ENCODE measurements at places on chromosomes 6 and 20.

DNA sequence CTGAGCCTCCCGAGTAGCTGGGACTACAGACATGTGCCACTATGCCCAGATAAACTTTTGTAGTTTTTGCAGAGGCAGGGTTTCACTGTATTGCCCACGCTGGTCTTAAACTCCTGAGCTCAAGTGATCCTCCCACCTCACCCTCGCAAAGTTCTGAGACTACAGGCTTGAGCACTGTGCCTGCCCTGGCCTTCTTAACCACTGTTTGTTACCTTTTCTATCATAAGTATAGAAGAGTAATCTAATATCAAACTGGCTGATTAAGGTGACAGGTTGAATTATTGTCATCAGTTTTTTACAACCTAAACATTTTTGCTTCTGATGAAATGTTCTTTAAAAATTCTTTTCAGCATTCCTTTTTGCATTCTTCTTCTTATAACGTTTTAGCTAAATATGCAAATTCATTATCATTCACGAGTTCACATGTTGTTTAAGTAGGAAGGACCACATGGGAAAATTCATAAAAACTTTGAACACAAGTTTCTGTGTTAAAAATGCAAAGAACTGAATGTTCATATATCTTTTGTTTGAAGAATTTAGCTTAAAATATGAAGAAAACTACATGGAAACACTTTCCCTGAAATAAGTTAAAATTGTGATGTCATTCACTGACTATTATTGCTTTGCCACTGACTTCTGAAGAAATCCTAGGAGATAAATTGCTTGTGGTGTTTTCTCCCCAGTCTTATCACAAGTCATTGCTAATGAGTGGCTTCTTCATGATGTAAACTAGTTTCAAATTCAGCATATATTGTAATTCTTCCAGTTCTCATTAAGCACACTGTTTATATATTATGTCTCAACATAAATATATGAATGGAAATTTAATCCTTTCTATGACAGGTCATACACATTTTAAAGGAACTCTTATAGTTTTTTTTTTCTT is 106.7 kb downstream of the ADGRB3 start:
- DNase-seq: no peak

- DNase-seq: no peak
These were observed 334.8 kb upstream of the MANEA start for GRCh38 chr6:95242560-95242959.

- DNase-seq: no peak
These were observed 196.9 kb upstream of the SLC24A3 start for GRCh38 chr20:19015351-19016139.

DNA sequence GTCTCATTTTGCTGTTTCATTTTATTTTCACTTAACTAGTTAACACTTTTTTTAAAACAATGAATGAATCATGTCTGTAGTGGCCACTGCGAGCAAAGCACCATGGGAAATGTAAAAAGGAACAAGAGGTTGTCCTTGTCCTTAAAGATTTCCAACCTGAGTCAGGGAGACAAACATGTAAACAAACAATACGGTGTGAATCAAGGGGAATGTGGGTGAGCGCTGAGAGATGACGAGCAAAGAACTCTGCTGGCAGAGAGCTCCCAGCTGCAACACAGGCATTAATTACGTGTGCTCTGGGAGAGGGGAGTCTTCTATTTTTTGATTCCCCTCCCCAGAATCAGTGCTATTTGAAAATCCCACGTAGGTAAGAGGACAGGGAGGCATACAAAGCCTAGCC is 84.3 kb downstream of the ATXN1 start:
- DNase-seq: peak; percentile 80

DNA sequence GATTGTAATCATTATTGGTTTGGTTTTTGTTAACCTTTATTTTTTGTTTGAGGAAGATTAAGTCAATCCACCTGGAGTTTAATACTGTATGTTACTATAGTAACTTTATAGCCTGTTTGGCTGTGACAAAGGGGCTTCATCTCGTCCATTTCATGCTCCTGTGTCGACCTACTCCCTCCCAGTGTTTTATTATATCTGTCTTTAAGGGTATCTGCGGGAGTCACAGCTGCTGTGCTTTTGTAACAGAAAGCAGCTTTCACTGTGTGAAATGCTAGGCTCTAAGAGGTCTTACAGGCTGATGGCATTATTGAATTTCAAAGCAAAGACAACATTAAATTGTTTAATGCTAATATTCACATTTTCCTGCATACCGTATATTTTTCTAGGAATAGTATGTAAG is 698.0 kb upstream of the POU3F2 start:
- DNase-seq: no peak

GRCh38 chr6:37822851-37823682 is 3.5 kb downstream of the ZFAND3 start:
- DNase-seq: peak; percentile 89

- DNase-seq: no peak
These were observed 66.5 kb upstream of the ADGRG6 start for GRCh38 chr6:142235272-142235671.

DNA sequence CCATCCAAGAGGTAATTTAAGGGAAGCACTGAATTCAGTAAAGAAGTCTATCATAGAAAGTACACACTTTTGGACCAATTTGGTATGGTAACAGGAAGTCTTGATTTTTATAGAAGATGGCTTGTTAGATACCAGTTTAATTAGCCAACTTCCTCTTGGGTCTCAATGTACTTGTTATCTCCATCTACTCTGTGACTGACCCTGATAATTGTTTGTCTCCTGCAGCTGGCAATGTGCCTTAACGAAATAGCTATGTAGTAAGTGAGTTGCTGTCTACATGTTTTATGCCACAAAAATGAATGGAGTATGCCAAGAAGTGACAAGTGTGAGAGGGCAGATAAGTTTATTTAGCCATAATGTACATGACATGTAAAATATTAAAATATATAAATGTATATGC is 410.5 kb upstream of the MAN1A1 start:
- no peak for DNase-seq

- DNase-seq: no peak
These were observed 100.1 kb downstream of the CDC5L start for GRCh38 chr6:44487586-44487985.

DNA sequence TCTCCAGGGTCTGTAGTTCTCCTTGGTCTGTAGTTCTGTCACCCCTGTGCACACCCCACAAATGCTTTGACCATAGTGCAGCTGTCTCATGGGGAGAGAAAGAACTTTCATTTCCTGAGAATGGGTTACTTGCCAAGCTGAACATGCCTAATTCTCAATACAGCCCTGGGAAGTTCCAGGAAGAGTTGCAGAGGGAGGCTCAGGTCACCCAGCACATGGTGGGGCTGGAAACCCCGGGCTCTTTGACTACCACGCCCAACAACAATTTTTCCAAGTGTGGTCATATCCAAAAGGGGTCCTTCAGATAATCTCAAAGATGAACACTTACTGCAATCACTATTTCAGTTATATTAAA is 2.2 kb upstream of the PTPRA start:
- DNase-seq: no peak

DNA sequence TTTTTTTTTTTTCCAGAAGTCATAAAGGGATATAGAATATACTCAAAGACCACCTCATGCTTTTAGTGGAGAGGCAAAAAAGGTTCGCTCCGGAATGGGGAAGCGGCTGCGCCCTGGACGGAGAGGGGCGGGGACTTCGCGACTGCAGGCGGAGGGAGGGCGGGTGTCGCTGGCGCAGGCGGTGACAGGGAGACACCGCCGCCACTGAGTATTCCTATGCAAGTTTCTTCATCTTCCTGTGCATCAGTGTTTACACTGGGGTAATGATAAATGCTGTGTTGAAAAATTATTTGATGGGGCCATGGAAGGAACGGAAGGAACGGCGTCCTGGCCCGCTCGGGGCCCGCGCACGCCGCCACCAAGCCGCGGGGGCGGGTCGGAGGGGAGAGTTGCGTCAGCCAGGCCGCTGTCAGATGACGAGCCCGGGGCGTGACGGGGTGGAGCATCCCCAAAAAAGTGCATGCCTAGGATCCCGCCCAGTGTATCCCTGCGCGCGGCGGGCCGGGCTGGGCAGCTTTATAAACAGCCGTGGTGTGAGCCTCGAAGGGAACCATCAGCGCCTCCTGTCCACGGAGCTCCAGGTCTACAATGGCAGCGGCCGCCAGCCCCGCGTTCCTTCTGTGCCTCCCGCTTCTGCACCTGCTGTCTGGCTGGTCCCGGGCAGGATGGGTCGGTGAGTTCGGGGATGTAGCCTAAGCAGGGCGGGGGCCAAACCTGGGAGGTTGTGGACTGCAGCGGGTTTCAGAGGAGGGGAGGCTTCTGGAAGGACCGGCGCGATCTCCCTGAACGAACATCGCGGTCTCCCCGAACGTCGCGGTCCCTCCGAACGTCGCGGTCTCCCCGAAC is at the start of gene ULBP1:
TSS of gene ULBP1 (plus strand) at position 482 of the 846 bp plus-strand sequence. CDS start at position 589, 107 bp downstream.
- DNase-seq: peak; percentile 89

DNA sequence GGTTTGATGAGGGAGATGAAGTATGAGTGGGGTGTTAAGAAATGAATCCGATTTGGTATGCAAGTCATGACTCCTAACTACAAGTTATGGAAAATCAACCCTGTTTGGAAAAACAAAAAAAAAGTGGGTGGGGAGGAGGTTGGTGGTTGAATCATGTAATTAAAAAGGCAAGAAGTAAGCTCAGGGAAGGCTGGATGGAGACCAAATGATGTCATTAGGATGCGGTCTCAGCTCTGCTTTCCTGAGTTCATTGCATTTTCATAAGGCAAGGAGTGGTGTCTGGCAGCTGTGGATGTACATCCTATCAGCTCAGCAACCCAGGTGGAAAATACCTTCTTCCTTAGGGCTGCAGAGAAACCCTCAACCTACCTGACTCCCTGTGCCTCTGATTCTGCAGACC is 60.4 kb upstream of the AKAP12 start:
- DNase-seq: peak; percentile 50

DNA sequence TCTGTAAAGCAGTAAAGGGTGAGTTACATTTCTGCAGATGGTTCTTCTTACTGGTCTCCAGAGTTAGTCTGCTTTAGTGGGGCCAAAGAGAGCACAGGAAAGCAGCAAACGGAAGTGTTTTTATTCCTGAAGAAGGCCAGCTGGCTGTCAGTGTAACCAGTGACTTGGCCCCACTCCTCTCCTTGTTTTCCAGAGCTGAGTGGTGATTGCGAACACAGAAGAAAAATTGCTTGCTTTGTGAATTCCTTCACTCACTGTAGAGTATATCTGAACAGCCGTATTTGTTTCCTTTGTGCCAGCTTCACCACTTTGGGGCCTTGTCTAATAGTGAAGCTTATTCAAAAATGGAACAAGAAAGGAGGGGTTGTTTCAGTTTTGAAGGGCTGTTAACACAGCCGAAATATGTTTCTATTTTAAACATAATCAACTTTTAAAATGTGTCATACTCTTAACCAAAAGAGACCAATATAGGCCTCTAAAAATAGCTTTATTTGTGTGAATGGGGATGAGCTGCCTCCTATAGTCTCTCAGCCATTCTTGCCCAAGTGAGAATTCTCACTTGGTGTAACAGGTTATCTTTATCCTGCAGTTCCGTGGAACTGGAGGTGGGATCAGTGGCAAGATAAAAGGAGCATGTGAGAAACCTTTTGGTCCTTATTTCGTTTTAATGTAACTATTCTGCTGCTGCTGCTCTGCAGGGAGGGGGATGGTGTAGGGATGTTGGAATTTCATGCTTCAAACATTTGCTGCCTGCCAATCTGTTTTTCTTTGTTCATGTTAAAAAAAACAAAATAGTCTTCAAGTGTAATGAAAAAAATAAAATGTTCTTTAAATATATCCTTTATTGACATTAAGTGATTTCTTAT is 37.8 kb downstream of the ZC2HC1B start:
- no peak for DNase-seq

DNA sequence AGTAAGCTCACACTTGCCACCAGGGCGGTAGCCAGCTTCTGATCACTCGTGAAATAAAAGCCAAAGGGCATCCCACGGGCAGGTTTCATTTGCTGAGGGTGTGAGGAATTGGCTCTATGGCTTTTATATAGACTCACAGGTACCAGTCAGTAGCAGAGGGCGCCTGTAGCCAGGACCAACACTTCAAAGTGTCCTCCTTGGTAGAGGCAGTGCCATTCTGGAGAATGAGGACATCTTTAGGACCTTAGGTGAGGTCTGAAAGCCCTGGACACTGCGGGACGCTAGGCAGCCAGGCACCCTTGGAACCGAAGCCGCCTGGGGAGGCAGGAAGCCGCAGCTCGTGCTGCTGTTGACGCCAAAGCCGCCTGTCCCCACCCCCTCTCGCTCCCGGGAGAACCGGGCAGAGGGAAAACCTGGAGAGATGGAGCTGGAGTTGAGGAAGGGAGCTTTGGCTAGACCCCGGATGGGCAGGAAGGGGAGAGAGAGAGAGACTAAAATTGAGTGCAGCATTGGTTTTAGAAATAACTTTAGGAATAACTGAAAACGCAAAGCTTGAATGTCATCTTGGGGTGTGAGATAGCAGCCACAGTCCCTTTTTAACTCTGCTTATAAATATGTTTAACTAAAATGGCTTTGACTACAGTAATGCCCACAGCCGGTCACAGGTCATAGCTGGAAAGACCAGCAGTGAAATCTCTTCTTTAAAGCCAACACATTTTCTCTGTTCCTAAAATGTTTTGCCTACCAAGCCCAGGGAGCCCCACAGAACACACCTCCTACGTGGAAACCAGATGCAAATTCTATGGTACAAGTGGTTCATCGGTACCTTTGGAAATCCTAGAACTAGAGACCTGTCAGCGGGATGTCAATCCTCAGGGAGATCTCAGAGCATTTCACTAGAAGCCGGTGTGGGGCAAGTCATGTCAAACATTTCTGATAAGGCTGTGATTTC is 128.5 kb upstream of the CDYL start:
- peak; percentile 74 for DNase-seq

DNA sequence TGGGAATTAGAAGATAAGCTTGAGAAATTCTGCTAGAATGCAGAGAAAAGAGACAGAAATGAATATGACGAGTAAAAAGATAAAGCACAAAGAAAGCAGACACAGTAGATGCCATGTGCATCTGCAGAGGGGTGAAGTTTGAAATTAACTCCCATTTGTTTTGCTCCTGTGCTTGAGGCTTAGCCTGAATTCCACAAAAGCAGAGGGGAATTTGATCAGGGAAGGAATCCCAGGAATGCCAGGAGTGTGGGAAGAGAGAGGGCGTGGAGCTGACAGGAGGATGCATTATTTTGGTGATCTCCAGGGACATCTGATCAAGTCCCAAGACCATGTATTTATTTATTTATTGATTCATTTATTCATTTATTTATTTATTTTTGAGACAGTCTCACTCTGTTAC is 55.6 kb downstream of the SLC22A1 start:
- DNase-seq: no peak

DNA sequence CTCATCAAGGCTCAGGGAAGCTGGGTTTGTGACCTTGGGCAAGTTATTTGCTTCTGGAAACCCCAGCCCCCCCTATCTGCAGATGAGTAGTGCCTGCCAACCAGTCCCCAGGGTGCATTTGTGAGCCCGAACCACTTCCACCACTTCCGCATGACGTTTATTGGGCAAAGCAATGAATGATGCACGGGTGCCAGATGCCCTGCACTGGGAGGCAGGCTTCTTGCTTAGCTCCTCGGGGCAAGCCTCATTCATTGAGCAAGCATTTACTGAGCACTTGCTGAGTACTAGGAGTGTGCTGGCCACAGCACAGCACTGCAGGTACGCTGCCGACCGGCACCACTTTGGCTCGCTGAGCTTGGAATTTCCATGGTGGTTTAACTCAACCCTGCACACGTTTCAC is 60.2 kb downstream of the GNAS-AS1 start:
- DNase-seq: no peak

GRCh38 chr6:129096651-129097290 is 213.8 kb downstream of the LAMA2 start:
- DNase-seq: no peak

- DNase-seq: no peak
These were observed 3.3 kb upstream of the PXDC1 start for GRCh38 chr6:3754776-3755175.

GRCh38 chr6:89025633-89026032 is 54.9 kb upstream of the PNRC1 start:
- peak; percentile 57 for DNase-seq

GRCh38 chr6:53771785-53772624 is 22.8 kb upstream of the LRRC1 start:
- DNase-seq: peak; percentile 67

Measured in epithelial cell of esophagus (primary cell).